SHP77 treated with DMSO at 0.1 percent for 48 hours (cell line): ENCODE measurements at places on chromosomes 7 and 10.

DNA sequence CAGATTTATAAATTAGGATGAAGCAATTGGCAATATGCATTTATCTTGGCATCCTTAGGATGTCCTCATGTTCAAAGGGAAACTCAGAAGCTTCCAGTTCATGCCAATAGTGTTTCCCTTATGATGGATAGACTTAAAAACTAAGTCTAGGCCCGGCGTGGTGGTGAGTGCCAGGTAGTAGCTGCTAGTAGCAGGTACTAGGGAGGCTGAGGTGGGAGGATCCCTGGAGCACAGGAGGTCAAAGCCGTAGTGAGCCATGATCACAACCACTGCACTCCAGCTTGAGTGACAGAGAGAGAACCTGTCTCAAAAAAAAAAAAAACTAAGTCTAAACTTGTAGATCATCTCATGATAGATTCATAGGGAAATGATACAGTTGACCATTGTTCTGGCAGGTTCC, 115.0 kb downstream of the DOCK1 start:
- DNase-seq, result no peak

- DNase-seq, result no peak
These were observed 425.0 kb upstream of the ETV1 start for GRCh38 chr7:14414274-14414986.

DNA sequence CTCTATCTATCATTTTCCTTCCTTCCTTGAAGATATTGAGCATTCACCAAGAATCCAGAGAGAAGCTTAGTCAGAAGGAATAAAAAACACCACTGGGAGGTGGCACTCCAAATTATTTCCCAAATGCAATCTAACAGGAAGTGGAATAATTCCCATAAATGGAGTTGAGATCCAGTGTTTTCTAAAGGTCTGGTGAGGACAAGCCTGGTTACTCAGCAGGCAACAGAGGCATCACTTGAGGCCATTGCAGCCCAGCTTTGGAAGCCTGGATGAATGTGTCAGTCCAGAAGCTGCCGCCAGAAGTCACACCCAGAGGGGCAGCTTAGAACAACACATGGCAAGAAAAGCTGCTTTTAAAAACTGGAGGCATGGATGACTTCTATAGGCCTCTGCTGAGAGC, 288.9 kb upstream of the KLF6 start:
- DNase-seq, result no peak

GRCh38 chr10:108901781-108902618, 1021.3 kb downstream of the XPNPEP1 start:
- DNase-seq, result no peak

DNA sequence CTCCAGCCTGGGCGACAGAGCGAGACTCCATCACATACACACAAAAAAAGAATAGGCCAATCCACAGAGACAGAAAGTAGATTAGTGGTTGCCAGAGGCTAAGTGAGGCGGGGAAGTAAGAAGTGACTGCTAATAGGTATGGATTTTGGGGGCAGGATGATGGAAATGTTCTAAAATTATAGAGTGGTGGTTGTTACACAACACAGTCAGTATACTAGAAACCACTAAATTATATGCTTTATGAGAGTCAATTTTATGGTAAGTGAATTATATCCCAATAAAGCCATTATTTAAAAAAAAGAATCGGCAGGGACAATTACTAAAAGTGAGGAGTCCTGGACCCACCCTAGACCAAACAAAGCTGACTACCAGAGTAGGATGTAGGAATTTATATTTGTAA, 24.3 kb downstream of the DENND2A start:
- no peak for DNase-seq

GRCh38 chr10:26215935-26216584, 514 bp upstream of the GAD2 start:
- no peak for DNase-seq

DNA sequence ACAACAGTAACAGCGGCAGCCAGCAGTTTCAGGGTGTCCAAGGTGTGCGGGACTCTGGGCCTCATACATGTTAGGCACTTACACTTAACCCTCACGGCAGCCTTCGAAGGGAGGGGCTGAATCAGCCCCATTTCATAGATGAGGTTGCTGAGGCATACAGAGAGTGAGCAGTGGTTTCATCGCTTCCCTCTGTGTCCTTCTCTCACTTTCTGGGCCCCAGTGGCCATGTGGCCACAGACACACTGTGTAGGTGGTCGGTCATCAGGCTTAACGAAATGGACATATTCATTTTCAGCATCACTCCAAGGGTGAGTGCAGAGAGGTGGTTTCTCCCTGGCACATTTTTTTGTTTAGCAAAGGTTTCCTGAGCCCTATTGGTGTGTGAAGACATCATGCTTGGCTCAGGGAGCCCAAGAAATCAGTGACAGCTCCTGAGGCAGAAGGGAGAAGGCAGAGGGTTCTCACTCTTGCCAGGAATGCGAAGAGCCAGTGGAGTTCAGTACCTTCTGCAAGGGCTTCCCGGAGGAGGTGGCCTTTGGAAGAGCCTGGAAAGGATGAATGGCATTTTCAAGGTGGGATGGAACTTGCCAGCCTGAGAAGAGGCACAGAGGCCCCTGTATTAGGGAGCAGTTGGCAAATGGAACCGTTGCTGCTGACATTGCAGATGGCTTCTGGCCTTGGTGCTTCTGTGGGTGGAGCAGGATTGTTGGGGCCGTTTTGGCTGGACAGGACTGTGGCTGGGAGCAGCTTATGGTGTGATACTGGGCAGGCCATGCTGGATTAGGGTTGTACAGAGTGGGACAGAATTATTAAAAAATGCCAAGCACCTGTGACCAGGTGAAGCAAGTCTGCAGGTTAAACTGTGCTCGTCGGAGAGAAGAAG, 61.7 kb upstream of the PPIF start:
- no peak for DNase-seq

- DNase-seq, result no peak
These were observed 48.1 kb upstream of the GATA3 start for GRCh38 chr10:8006274-8006999.

DNA sequence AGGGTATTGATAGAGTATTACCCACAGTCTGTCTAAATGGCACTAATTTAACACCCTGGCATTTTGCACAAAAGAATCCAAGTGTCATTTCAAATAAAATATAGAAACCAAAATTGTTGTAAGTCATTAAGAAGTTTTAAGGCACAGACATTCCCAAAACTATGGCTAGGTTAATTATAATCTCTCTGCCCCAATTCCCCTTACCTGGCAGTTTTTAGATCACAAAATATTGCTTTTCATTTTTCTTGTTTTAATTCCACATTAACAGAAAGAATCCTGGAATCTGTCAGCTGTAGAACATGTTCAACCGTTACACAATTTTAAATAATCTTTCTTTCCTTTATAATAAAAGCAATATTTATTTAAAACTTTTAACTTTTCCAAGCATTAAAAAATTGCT, 56.1 kb upstream of the PALS2 start:
- no peak for DNase-seq

GRCh38 chr10:104333032-104333727, 5.1 kb downstream of the ITPRIP start:
- no peak for DNase-seq

GRCh38 chr7:101018271-101019167, 1.4 kb upstream of the MUC17 start:
- no peak for DNase-seq

DNA sequence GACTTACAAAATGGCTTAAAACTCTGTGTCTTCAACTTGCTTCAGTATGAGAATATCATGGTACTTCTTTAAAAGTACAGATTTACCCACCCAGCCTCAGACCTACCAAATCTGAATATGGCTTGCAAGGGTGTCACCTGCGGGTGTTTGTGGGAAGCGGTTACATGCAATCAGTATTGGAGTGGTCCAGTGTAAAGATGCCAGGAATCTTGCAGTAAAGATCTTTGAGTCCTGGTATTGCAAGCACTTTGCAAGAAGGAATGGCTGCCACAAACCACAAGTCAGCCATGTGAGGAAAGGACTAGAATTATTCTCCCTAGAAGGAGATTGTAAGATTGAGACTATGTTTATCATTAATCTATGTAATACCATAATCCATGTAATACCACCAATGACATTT, 115.1 kb downstream of the PON1 start:
- DNase-seq, result no peak

DNA sequence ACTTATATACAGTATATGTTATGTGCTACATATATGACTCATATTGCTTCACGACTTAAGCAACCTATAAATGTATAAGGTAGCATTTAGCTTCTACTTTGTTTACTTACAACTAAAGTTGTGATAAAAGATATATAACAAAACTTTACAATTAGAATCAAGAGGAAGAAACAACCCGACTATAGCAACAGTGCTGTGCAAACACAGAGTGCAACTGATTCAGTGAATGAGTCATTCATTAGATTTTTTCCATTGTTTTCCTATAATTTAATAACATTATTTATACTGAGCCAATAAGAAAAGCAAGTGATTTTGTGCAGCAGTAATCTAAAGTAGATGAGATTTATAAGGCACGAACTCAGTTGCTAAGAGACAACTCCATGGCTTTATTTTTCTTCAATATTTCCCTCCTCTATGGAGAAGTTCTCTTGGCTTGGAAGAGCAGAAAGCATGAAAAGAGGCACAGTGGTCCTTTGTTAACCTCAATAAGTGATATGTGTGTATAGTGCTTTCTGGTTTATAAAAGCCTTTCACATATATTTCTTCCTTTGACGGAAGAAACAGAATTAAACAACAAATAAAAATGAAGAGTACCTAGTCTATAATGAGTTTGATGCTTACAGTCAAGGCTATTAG, 19.8 kb downstream of the CEP41 start:
- DNase-seq, result no peak

DNA sequence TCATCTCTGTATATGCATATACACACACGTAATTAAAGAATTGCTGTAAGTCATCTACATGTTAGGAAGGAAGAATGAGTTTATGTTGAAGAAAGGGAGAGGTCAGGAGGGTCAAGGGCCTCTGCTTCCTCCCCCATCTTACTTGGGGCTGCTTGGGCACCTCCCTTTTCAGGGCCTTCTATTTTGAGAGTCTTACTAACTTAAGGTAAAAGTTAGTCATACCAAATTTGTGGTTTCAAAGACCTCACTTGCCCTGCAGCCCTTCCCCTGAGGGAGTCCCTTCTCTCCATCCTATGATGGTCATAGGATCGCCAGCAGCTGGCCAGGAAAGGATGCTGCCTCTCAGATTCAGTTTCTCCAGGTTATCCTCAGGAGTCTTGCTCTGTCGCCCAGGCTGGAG, 2.6 kb downstream of the PLEKHS1 start:
- no peak for DNase-seq

- no peak for DNase-seq
These were observed 93.8 kb upstream of the SMNDC1 start for GRCh38 chr10:110398419-110399105.

- no peak for DNase-seq
These were observed 1.4 kb downstream of the CAV1 start for GRCh38 chr7:116525913-116526861.

GRCh38 chr10:73169320-73169719, 1.4 kb downstream of the FAM149B1 start:
- no peak for DNase-seq

GRCh38 chr7:45053401-45053800, 35.4 kb downstream of the NACAD start:
- DNase-seq, result no peak

DNA sequence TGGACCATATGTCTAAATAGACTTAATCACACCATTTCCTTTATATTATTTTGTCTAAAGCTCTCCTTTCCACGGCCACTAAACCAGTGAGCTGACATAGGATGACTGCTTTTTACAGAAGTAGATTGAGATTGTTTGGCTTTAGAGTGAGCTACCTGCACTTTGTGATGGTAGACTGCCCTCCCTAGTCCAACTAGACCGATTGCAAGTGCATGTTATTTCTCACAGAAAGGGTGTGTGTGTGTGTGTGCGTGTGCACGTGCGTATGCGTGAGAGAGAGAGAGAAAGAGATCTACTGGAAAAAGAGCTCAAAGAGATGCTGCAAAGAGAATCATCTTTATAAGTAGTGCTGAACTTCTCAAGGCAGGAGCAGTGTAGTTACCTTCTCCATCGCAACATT, 60.7 kb downstream of the VCL start:
- no peak for DNase-seq

- no peak for DNase-seq
These were observed 27.7 kb upstream of the PHYHIPL start for GRCh38 chr10:59148701-59149100.

DNA sequence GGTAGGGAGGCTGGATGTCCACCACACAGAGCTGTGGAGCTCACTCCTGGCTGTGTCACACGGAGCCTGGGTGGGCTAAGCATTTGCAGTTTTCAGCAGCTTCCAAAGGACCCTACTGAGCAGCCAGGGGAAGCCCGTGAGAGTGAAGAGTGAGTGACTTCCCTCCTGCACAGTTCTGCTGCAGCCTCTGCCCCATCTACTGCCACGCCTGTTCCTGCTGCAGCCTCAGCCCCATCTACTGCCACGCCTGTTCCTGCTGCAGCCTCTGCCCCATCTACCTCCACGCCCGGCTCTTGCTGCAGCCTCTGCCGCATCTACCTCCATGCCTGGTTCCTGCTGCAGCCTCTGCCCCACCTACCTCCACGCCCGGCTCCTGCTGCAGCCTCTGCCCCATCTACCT, 12.2 kb downstream of the ADAM8 start:
- DNase-seq, result no peak

- DNase-seq, result no peak
These were observed 26.0 kb downstream of the KBTBD2 start for GRCh38 chr7:32865448-32866030.

GRCh38 chr7:7706101-7706511, 12.3 kb downstream of the RPA3 start:
- no peak for DNase-seq

- no peak for DNase-seq
These were observed 1.2 kb downstream of the PPP1R9A start for GRCh38 chr7:94908323-94909178.

DNA sequence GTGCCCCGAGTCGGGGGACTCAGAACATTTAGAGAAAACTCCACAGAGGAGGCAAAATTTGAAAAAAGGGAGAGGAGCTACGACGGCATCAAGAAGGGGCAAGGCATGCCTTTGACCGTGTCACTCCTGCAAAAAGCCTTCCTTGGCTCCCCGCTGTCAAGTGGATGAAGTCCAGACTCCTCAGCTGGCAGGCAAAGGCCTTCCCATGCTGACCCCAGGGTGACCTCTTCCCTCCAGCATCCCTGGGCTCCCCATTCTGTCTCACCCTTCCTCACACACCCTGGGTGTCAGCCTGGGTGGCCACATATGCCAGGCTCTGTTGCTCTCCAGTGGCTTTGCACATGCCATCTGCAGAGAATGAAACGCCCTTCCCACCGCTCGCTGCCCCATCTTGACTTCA, 88.4 kb upstream of the ZMIZ1 start:
- no peak for DNase-seq

DNA sequence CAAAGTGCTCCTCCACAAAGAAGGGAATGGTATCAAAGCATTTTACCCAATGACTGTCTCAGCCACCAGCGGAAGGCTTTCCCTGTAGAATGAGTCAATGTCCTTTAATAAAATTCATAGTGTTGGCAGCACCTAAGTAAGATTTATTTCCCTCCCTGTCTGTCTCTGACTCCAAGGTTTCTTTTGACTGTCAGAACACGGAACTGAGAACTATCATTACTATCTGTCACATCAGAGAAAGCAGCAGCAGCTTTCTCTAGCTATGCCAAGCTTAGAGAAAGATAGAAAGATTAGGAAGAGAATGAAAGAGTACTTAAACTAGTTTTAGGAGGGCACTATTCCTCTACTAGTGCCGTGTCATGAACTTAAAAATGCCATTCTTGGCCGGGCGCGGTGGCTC, 400.1 kb downstream of the SORCS1 start:
- no peak for DNase-seq

GRCh38 chr10:5956146-5956936, 21.0 kb downstream of the IL15RA start:
- DNase-seq, result no peak

GRCh38 chr7:33998476-33998875, 93.1 kb downstream of the BMPER start:
- no peak for DNase-seq
